ENCODE measurements at places on chromosomes 5 and 9. TPM values are rescaled to one million over a fixed set of nuclear protein-coding genes. Genes with fewer than 3 reads are reported as not detected.

Gene PCDHGA7
- total RNA-seq = 4.9 TPM

Gene NEUROG1
- total RNA-seq = 0.41 TPM

Gene LCN2
- not detected for total RNA-seq

Gene KIF20A
- total RNA-seq = 4.1 TPM

Gene SMIM33
- not detected for total RNA-seq

Gene REEP2
- total RNA-seq = 70.9 TPM

All from frontal cortex (tissue), 4 donors.